ENCODE measurements at places on chromosomes 1 and 21.
A peak's percentile ranks its signal among the peaks of the same experiment; 100 is the strongest.

- DNase-seq = no peak
These were observed 69.1 kb upstream of the GADD45A start for GRCh38 chr1:67615886-67616285.

DNA sequence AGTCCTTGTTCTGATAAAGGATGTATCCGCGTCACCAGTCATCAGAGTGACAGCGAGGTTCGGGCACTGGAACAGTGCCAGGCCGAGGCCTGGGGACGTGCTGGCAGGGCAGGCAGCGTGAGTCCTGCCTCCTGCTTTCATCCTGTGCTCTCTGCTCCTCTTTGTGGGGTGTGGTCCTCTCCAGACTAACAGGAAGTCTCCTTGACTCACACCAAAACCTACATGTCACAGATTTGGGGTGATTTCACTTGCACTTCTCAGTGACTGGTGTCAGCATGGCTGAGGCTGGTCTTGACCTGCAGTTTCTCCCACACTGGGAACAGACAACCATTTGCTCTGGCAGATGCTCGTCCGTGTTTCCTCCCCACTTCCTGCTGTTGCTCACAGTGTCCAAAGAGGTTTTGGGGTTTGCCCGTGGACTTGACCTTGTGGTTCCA, 8.8 kb upstream of the NLRP3 start:
- DNase-seq = peak; percentile 44

GRCh38 chr1:17565461-17566252, 26.2 kb downstream of the ARHGEF10L start:
- DNase-seq = no peak

GRCh38 chr1:151286619-151287340, 4.7 kb downstream of the ZNF687 start:
- no peak for DNase-seq

DNA sequence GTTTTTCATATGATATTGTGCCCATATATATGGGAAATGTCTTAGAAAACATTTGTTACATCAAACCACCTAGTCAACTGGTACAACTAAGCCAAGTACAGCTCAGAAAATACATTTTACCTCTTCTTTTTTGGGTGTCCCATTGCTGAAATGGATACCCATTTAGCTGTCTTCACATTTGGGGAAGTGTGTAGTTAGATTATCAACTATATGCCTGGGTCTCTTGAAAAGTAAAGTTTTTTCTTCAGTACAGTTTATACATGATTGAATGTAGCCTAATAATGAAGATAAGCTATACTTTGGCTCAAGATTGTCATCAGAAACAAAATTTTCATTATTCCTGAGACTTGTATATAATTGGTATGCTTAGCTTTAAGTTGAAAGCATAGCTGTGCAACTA, 2.0 kb downstream of the AGO3 start:
- DNase-seq = no peak

GRCh38 chr1:165914136-165914798, 86.9 kb downstream of the UCK2 start:
- DNase-seq = peak; percentile 28

- DNase-seq = no peak
These were observed 63.7 kb upstream of the DPT start for GRCh38 chr1:168792592-168793125.

- no peak for DNase-seq
These were observed 9.8 kb downstream of the PEX14 start for GRCh38 chr1:10484521-10484920.

DNA sequence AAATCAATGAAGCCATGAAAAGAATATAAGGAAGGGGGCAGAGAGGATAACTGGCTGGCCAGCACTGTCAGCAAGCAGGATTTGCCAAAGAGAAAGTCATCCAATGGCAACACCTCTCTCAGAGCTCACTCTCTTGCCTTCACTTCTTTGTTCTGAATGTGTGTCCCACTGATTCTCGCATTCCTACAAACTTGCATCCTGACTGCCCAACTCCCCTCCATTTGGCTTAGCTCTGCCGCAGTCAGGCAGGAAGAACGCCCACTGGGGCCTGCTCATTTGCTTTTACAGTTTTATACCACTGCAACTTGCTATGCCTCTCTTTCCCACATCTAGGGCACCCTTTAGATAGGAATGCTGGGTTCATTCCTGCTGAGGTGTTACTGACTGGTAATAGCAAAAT, 364.2 kb upstream of the ST6GALNAC5 start:
- DNase-seq = no peak

DNA sequence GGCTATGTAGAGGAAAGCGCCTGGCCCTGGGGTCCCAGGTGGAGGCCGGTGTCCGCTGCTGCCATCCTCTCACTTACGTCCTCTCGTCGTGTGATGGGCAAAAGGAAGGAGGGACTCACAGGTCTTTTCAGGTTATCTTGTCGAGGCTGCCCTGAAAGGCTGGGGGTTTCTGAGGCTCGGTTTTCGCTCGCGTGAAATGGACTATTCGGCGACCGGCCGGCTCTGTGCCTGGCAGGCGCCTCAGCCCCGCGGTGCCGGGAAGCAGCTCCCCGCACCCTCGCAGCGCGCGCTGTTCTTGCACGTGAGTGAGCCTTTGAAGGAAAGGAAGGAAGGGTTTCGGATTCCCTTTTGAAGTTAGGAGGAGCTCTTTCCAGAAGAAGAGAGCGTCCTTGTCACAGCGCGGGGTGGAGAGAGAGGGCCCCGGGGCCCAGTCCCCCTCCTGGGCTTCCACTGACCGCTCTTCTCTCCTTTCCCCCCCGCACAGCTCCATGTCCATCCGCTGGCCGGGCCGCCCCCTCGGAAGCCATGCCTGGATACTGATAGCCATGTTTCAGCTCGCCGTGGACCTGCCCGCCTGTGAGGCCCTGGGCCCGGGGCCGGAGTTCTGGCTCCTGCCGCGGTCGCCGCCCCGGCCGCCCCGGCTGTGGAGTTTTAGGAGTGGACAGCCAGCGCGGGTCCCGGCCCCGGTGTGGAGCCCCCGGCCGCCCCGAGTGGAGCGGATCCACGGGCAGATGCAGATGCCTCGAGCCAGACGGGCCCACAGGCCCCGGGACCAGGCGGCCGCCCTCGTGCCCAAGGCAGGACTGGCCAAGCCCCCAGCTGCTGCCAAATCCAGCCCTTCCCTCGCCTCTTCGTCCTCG, 57.2 kb downstream of the AJAP1 start:
- DNase-seq = no peak

- DNase-seq = peak; percentile 54
These were observed 8.4 kb upstream of the IKBKE start for GRCh38 chr1:206461602-206462455.

DNA sequence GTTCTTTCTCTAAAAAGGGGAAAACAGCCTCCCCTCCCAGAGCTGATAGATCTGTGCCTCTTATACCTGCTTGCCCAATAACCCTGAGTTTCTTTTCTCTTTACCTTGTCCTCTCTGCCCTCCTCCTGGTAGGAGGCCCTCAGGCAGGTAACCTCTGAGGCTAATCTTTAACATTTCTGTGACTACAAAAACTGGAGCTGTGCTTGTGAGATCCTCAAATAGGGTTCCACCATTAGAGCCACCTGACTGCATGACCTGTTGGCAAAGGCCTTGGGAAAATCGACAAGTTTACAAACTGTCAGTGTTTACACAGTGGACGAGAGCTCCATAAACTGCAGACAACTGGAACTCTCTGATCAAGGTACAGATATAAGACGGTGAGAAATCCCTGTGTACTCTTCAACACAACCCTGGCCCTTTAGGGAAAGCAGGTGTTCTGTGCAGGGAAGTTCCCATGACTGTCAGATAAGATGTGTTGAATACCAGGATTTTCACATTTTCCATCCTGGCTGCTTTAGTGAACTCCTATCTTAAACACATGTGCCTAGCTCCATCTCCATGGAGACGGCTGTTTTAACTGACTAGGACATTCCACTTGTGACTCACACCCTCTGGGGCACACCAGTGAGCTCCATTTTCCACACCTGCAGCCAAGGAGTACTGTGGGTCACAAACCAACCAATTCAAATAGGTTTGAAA, 38.3 kb downstream of the ECE1 start:
- no peak for DNase-seq

DNA sequence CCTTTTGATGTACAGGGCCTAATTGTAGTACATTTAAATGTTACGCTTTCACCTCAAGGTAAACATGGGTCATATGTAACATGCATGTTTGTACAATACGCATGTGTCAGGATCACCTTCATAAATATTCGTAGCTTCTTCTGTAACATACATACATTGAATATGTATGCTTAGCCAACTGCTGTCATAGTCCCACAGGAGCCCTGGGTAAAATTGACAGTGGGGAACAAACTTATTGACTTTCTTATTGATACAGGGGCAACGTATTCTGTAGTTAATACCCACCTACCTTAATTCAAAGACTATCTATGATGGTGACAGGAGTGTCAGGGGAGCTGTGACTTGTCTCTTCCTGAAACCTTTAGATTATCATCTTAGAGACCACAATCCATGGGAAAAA, 3.7 kb upstream of the REN start:
- no peak for DNase-seq

GRCh38 chr1:185581961-185582725, 152.0 kb upstream of the HMCN1 start:
- DNase-seq = no peak

GRCh38 chr1:168343566-168343965, 62.9 kb downstream of the TBX19 start:
- no peak for DNase-seq

DNA sequence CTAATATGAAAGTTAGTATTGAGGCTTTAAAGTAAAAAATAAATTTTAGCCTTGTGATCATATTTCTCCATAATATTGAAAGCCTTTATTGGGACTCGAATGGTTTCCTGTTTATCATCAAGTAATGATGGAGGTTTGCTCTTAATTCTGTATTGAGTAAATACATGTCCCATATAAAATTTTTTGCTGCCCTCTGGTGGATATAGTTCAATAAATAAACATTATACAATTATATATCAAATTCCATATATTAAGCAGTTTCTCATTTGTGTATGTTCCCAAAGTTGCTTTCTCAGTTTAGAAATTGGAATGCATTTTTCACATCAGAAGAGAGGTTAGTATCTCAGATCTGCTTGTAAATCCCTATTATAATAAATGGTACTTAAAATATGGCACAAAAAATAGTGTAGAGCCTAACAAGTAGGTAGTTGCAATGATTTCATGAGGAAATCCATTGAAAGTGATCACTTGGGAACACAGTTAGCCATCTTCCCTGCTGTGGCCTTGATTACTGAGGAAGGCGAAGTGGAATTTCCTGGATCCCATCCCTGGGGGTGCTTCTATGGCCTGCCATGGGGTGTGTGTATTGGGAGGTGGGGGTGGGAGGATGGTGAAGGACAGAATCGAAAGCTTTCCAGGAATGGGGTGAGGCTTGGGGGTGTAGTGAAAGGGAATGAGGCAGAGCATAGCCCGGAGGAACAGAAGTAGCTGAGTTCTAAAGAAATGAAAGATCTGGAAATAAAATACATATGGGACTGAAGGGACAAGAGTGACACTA, 84.1 kb upstream of the C21orf91 start:
- no peak for DNase-seq

- no peak for DNase-seq
These were observed 65.4 kb upstream of the KRTAP19-8 start for GRCh38 chr21:31103571-31104265.
